ENCODE measurements at places on chromosomes 2 and 18.

DNA sequence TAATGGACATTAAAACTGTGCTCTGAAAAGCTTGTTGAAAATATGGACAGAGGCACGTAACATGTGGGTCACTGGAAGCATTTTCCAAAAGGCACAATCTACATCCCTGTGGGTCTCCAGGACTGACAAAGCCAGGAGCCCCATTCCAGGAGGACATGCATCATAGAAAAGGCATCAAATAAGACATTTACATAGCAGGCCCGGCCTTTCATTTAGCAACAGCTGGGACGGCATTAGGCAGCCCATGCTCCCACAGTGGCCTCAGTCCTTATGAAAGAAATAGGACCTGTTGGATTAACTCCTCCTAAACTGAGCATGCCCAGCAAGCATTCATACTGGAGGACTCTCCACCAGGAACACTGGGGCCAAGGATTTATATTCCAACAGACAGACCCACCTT, 72.2 kb downstream of the TWIST2 start:
- DNase-seq = no peak

GRCh38 chr2:231910771-231911170, 15.4 kb downstream of the NPPC start:
- no peak for DNase-seq

GRCh38 chr18:55998071-55998522, 410.1 kb upstream of the TCF4 start:
- no peak for DNase-seq

DNA sequence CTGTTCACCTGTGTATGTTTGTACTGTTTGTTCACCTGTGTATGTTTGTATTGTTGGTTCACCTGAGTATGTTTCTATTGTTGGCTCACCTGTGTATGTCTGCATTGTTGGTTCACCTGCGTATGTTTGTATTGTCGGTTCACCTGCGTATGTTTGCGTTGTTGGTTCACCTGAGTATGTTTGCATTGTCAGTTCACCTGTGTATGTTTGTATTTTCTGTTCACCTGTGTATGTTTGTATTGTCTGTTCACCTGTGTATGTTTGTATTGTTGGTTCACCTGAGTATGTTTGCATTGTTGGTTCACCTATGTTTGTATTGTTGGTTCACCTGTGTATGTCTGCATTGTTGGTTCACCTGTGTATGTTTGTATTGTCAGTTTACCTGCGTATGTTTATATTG, 14.6 kb downstream of the ADI1 start:
- DNase-seq = no peak

DNA sequence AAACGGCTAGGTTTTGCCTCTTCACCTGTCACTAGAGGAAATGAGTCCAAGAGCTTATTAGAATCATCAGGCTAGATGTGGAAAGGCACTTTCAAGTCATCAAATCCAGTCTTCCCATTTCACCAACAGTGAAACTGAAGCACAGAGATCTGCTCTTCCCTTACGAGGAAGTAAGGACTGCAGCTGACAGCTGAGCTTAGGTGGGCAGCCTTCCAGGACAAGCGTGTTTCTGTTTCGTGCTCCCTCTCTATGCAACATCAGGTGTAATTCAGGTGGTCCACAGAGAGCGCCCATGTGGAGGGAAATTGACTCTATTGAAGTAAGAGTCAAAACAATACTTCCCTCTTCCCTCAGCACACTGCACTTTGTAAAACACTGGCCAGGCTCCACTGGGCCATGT, 5.5 kb downstream of the CYRIA start:
- no peak for DNase-seq

GRCh38 chr2:16252251-16252650, 311.9 kb downstream of the MYCN start:
- no peak for DNase-seq

DNA sequence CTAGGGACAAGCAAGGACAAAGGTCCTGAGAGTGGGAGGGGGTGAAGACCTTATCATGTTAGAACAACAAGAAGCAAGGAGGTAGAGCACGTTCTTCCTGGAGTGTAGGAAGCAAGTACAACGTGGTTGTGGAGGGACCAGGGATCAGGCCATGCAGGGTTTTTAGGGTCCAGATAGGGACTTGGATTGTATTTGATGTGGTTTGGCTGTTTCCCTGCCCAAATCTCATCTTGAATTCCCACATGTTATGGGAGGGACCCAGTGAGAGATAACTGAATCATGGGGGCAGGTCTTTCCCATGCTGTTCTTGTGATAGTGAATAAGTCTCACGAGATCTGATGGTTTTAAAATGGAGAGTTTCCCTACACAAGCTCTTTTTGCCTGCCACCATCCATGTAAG, 53.2 kb downstream of the ICA1L start:
- DNase-seq = no peak

DNA sequence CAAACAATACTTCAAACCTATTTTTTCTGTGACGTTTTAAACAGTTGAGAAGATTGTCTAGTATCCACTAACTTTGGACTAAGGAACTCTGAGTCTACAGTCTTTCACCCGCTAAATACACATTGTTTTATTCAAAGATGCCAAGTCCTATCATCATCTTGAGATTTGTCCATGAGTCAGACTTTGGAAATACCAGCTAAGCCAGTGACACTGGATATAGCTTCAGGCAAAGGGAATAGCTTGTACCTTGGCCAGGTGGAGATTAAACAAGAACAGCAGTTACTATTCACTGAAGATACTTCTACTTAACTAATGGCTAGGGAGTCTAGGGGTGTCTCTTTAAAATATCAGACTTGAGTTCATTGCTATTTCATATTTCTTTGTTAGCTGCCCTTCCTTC, 137.5 kb downstream of the COMMD1 start:
- DNase-seq = no peak

DNA sequence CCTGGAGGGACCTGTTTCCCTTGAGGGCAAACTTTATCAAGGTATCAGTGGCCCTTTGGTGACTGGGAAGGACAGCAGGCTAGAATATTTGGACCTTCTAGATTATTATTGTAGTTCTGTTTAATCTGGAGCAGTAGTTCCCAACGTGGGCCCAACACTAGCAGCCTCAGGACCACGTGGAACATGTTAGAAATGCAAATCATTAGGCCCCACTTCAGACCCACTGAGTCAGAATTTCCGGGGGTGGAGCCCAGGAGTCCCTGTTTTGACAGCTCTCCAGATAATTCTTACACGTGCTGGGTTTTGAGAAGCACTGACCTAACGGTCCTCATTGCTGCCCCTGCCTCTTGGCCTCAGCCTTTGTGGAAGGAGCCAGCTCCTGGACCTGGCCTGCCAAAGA, 25.5 kb upstream of the DYNC2LI1 start:
- DNase-seq = no peak

- no peak for DNase-seq
These were observed 30.9 kb upstream of the SALL3 start for GRCh38 chr18:78948707-78949106.

DNA sequence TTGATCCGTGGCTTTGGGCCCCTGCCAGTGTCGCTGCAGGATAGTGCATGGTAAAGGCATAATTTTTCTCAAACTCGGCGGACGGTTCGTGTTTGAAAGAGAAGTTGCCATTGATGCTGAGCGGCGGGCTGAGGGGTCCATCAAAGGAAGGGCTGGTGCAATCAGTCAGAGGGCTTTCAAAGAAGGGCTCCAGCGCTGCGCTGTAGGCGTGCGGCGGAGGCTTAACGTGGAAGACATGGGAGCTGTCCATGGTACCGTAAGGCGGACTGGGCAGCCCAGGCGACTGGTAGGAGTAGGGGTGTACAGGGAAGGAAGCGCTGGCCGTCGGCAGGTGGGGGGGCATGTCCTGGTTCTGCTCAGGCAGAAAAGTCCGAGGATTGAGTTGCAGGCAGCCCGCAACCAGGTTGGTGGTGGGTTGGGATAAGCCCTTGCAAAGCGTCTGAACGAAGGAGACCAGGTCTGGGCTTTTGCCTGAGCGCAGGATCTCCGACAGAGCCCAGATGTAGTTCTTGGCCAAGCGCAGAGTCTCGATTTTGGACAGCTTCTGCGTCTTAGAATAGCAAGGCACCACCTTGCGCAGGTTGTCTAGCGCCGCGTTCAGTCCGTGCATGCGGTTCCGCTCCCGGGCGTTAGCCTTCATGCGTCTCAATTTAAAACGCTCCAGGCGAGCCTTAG, 2.3 kb downstream of the NEUROD1 start:
- peak; percentile 48 for DNase-seq

- no peak for DNase-seq
These were observed 7.0 kb downstream of the TTC39C start for GRCh38 chr18:24021505-24021904.

GRCh38 chr2:121855510-121855909, 100.1 kb downstream of the TSN start:
- DNase-seq = no peak

- DNase-seq = no peak
These were observed 116.9 kb downstream of the LYPD6B start for GRCh38 chr2:149155196-149155969.

GRCh38 chr2:112181571-112182290, 43.5 kb downstream of the FBLN7 start:
- peak; percentile 31 for DNase-seq

Measured in naive thymus-derived CD8-positive, alpha-beta T cell (primary cell).